Gastroesophageal sphincter (tissue), 4 donors: ENCODE measurements at places on chromosomes 4 and X.

GRCh38 chr4:187798385-187798784 lies 197.2 kb upstream of the ZFP42 start:
- H3K27ac ChIP-seq: no peak overlapping the region
- no peaks in the 10 kb centered on the region for H3K36me3 ChIP-seq
- no peak overlapping the region for H3K4me3 ChIP-seq
- no peaks in the 10 kb centered on the region for H3K4me1 ChIP-seq
- no peaks in the 10 kb centered on the region for H3K27me3 ChIP-seq
- no peak for ATAC-seq

DNA sequence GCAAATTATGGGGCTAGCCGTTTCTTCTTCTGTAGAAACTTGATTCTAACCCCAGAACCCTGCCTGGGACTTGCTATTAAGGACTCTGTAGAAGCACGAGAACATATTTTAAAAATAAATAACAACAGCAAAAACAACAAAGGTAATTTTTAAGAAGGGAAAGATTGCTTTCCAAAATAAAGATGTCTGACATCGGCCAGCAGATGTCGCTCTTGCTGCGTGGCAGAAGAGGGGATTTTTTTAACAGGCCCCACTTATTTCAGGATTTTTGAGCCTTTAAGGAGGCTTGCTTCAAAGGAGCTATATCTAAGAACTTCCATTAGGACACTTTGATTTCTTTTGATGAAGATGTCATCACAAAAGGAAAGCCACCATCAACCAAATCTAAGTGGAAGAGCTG lies 62.8 kb upstream of the EGFL6 start:
- no peaks in the 10 kb centered on the region for H3K36me3 ChIP-seq
- H3K4me1 ChIP-seq: no peaks in the 10 kb centered on the region
- H3K27ac ChIP-seq: no peak overlapping the region
- H3K4me3 ChIP-seq: no peak overlapping the region
- ATAC-seq: no peak

DNA sequence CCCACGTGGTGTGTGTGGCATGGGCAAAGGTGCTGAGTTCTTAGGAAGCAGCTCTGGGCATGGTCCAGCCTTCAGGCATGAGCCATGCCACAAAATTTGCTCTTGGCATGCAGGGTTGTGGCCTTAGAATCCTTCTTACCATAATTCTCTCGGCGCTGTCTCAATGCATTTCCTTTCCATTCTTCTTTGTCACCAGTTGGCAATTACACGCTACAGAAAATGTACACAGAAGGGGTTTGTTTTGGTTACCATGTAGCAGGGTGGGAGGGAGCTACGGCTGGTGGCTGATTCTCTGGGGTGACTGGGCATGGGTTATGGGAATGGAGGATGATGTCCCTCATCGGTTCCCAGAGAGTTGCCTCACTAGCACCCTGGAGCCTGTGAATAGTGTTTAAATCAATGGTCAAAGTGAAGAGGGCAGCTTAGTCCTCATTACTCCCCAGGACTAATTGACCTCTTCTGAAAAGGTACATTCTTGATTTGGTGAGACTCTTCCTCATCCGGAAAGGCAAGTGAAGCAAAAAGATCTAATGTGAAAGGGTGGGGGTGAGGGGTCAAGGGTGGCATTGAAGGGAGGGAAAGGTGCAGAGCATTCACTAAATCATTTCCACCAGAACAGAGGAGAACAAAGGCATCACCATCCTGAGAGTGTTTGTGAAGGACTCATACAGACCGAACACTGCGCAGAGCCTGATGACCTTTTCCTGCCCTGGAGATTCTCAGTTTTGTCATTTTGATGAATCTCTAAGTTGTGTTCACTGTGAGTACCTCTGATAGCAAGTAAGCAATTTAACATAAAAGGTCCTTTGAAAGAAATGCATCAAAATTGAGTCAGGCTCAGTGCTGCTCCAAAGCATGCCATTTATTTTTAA lies 199.8 kb upstream of the SFRP2 start:
- no peak for ATAC-seq
- no peaks in the 10 kb centered on the region for H3K27me3 ChIP-seq
- no peak overlapping the region for H3K27ac ChIP-seq
- no peak overlapping the region for H3K4me3 ChIP-seq
- H3K4me1 ChIP-seq: no peaks in the 10 kb centered on the region

- no peaks in the 10 kb centered on the region for H3K36me3 ChIP-seq
- no peak overlapping the region for H3K27ac ChIP-seq
- no peak overlapping the region for H3K4me3 ChIP-seq
- no peaks in the 10 kb centered on the region for H3K27me3 ChIP-seq
Measured at GRCh38 chrX:113868177-113868576, 715.7 kb upstream of the HTR2C start.

DNA sequence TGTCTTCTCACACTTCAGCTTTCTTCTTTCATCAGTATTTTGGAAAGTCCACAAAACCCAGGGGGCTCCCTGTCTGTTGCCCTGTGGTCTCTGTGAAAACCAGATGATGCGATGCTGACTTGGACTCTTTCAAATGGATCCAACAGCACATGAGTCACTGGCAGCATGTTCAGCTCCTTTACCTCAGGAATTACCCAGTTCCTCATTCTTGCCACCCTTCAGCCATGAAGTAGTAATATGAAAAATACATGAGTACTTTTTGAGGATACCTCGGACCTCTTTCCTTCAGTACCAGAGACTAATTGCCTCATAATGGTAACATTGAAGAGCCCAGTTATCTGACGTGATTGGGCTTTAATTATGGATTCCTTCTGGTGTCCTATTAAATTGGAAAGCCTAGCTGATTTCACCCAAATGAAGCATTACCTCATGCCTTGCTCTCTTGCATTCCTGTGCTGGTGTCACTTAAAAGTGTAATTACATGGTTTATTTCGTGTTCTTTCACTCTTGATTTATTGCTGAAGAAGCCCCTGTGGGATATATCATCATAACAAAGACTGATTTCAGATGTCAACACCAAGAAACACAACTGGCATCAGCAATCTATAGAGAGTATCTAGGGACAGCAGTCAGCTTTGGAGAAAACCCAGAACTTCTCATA lies 63.4 kb downstream of the NFKB1 start:
- peaks cover 77% of the 10 kb centered on the region for H3K4me1 ChIP-seq
- H3K27me3 ChIP-seq: no peaks in the 10 kb centered on the region
- H3K27ac ChIP-seq: no peak overlapping the region
- ATAC-seq: peak; percentile 17
- peaks cover 10% of the 10 kb centered on the region for H3K36me3 ChIP-seq
- H3K4me3 ChIP-seq: no peak overlapping the region
